Activated naive CD8-positive, alpha-beta T cell treated with anti-CD3 and anti-CD28 coated beads for 36 hours (primary cell): ENCODE measurements at places on chromosomes 5 and 9. TPM values are rescaled to one million over a fixed set of nuclear protein-coding genes. Genes with fewer than 3 reads are reported as not detected.

GRCh38 chr9:33506626-33507370 is 17.3 kb upstream of the ANKRD18B start:
- H3K27me3 ChIP-seq: peaks cover 7% of the 10 kb centered on the region
- DNase-seq: peak; percentile 8
- H3K27ac ChIP-seq: no peak overlapping the region
- H3K4me3 ChIP-seq: no peak overlapping the region
- H3K4me1 ChIP-seq: peaks cover 13% of the 10 kb centered on the region
- no peaks in the 10 kb centered on the region for H3K36me3 ChIP-seq

DNA sequence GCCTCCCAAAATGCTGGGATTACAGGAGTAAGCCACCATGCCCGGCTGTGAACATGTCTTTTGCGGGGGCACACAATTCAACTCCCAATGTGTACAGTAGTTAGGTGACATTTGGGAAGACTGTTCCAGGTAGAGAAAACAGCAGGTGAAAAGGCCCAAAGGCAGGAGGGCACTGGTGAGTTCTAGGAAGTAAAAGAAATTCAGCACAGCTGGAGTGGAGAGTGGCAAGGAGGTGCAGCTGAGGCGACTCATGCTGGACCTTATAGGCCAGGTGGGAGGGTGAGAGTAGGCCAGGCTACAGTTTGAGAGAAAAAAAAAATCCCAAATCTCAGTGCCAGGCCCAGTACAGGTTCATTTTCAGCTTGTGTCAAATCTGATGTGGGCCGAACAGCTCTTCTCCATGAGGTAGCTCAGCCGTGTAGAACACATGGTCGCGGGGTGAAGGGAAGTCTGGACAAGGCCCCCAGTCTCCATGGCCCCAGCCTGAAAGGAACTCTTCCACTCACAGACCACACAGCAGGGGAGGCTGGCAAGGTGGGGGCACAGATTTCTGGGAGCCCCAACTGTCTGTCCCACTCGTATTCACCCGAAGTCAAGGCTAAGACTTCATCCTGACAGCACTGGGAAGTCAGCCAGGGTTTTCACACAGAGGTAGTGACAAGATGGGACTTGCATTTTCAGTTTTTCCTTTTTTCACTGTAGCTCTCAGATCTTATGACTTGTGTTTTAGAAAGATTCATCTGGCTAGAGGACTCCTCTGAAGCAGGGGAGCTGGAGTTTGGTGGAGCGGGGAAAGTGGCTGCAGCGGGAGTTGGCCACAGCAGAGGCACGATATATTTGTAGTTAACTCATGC is 4.5 kb upstream of the HNRNPAB start:
- peaks cover 8% of the 10 kb centered on the region for H3K27me3 ChIP-seq
- H3K27ac ChIP-seq: no peak overlapping the region
- H3K36me3 ChIP-seq: peaks cover 3% of the 10 kb centered on the region

Gene LRSAM1
- total RNA-seq: 17.7 TPM

Gene PITX1
- not detected for total RNA-seq

Gene CEL
- 2.8 TPM for total RNA-seq

DNA sequence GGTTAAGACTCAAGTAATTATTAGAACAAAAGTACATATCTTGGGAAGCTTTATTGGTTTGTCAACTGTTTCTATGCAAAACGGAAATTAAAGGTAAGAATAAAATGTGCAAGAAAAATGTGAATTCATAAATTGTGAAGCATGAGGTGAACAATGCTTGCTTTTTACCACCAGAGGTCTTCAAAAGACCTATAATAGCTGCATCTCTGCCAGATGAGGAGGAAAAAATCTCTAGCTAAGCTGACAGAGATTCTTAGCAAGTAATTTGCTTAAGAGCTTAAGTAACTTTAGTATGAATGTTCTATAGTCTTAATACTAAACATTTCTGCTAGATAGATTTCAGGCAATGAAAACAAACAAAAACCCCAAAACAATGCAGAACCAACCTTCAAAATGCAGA is 54.1 kb downstream of the MRPS30 start:
- no peak overlapping the region for H3K4me3 ChIP-seq
- H3K36me3 ChIP-seq: no peaks in the 10 kb centered on the region

Gene CTXN3
- total RNA-seq: not detected

Gene PCDHGC5
- total RNA-seq: not detected

DNA sequence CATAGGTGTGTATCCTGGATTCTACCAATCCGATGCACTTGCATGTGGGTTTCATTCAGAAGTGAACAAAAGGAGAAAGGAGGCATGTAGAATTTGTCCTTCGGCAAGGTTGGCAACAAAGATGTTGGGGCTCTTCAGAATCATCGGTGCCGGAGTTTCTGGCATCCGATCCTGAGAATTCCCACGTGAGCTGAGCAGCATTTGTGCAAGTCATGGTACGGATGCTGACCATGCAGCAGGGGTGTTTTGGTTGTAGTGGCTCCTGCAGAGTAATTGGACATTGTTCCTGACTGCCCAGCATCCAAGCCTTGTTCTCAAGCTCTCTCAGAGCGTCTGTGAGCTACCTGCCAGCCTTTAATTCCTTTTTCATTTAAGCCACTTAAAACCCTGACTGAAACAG is 19.0 kb upstream of the POC5 start:
- no peak overlapping the region for H3K4me3 ChIP-seq
- no peak for DNase-seq

Gene NR5A1
- not detected for total RNA-seq

Gene TSSK1B
- total RNA-seq: not detected

DNA sequence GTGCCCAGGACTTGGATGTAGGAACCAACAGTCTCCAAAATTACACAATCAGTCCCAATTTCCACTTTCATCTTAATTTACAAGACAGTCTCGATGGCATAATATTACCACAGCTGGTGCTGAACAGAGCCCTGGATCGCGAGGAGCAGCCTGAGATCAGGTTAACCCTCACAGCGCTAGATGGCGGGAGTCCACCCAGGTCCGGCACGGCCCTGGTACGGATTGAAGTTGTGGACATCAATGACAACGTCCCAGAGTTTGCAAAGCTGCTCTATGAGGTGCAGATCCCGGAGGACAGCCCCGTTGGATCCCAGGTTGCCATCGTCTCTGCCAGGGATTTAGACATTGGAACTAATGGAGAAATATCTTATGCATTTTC is 837 bp downstream of the PCDHB2 start:
- H3K27me3 ChIP-seq: peaks cover 60% of the 10 kb centered on the region
- no peak overlapping the region for H3K4me3 ChIP-seq
- H3K36me3 ChIP-seq: peaks cover 10% of the 10 kb centered on the region
- DNase-seq: no peak
- no peaks in the 10 kb centered on the region for H3K4me1 ChIP-seq

GRCh38 chr5:68273717-68274409 is 58.3 kb downstream of the PIK3R1 start:
- no peaks in the 10 kb centered on the region for H3K27me3 ChIP-seq
- peaks cover 59% of the 10 kb centered on the region for H3K4me1 ChIP-seq
- no peak overlapping the region for H3K4me3 ChIP-seq
- no peak for DNase-seq

GRCh38 chr5:73663860-73664240 is 37.9 kb downstream of the ARHGEF28 start:
- no peak for DNase-seq
- H3K4me3 ChIP-seq: no peak overlapping the region
- H3K27me3 ChIP-seq: peaks cover 18% of the 10 kb centered on the region
- no peaks in the 10 kb centered on the region for H3K4me1 ChIP-seq

Gene TAF11L4
- not detected for total RNA-seq
